ENCODE measurements at places on chromosomes 11 and 22. TPM values are rescaled to one million over a fixed set of nuclear protein-coding genes. Genes with fewer than 3 reads are reported as not detected.

Gene CCDC81
- 2.6 TPM for polyA plus RNA-seq

Gene ADORA2A
- 5.9 TPM for polyA plus RNA-seq

Gene INSC
- polyA plus RNA-seq = not detected

Gene ELFN2
- polyA plus RNA-seq = not detected

Gene OR5A2
- polyA plus RNA-seq = not detected

Gene APOL4
- polyA plus RNA-seq = not detected

Gene ZNRF3
- polyA plus RNA-seq = 23.8 TPM

Gene OR4X2
- not detected for polyA plus RNA-seq

Gene WBP2NL
- not detected for polyA plus RNA-seq

Gene CHRM1
- 1.6 TPM for polyA plus RNA-seq

Gene C22orf23
- polyA plus RNA-seq = 2.5 TPM

Gene C11orf52
- 7.6 TPM for polyA plus RNA-seq

Gene KDM2A
- polyA plus RNA-seq = 17.6 TPM

Gene ART1
- polyA plus RNA-seq = not detected

Gene DENND6B
- polyA plus RNA-seq = 13.3 TPM

Gene TMEM191B
- polyA plus RNA-seq = 19.2 TPM

Gene SPDYC
- not detected for polyA plus RNA-seq

Gene NXPE4
- not detected for polyA plus RNA-seq

Gene ANGPTL5
- polyA plus RNA-seq = not detected

Gene SLC29A2
- 32.6 TPM for polyA plus RNA-seq

Gene USP2
- 44.1 TPM for polyA plus RNA-seq

Gene APOL3
- polyA plus RNA-seq = not detected

Gene TSPAN32
- 18.5 TPM for polyA plus RNA-seq

Gene DNAJB13
- polyA plus RNA-seq = 0.25 TPM

Gene LGR4
- polyA plus RNA-seq = 52.4 TPM

Gene RASSF10
- 0.09 TPM for polyA plus RNA-seq

Gene BARX2
- polyA plus RNA-seq = 0.32 TPM
